Pancreas (tissue), 10 donors: ENCODE measurements at places on chromosomes 12 and 14. TPM values are rescaled to one million over a fixed set of nuclear protein-coding genes. Genes with fewer than 3 reads are reported as not detected.
A peak's percentile ranks its signal among the peaks of the same experiment; 100 is the strongest.

DNA sequence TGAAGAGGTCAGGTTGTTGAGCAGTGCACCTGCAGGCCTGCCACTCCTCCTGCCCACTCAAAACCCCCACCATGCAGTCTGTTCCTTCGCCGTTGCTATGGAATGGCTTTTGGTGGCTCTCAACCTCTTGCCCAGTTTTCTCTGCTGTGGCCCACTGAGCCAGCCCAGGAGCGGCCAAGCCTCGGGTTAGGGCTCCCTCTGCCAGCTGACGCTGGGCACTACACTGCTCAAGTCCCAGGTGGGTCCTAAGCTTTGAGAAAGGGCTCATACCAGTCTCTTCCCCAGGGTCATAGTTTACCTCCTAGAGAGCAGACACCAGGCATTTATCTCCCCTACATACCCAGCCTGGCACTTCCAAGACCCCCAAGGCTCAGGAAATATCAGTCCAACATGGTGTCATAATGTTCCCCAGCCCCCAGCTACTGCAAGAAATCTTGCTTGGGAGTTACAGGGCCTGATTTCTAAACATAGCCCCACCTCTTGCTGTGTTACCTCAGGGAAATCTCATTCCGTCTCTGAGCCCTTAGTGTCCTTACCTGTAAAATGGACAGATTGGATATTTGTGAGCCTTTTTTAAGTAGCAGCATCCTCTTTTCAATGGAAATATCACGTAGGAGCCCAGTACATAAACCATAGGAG lies 59.4 kb downstream of the TSPAN11 start:
- peaks cover 3% of the 10 kb centered on the region for H3K4me1 ChIP-seq
- peak; percentile 74 for DNase-seq
- no peak overlapping the region for H3K4me3 ChIP-seq
- H3K27me3 ChIP-seq: no peaks in the 10 kb centered on the region
- H3K27ac ChIP-seq: no peak overlapping the region
- no peaks in the 10 kb centered on the region for H3K36me3 ChIP-seq

GRCh38 chr14:63875311-63875710 lies 22.5 kb downstream of the SYNE2 start:
- no peak overlapping the region for H3K4me3 ChIP-seq
- DNase-seq: no peak
- peaks cover 14% of the 10 kb centered on the region for H3K4me1 ChIP-seq
- no peaks in the 10 kb centered on the region for H3K36me3 ChIP-seq

Gene NR4A1
- total RNA-seq: 33.7 TPM

DNA sequence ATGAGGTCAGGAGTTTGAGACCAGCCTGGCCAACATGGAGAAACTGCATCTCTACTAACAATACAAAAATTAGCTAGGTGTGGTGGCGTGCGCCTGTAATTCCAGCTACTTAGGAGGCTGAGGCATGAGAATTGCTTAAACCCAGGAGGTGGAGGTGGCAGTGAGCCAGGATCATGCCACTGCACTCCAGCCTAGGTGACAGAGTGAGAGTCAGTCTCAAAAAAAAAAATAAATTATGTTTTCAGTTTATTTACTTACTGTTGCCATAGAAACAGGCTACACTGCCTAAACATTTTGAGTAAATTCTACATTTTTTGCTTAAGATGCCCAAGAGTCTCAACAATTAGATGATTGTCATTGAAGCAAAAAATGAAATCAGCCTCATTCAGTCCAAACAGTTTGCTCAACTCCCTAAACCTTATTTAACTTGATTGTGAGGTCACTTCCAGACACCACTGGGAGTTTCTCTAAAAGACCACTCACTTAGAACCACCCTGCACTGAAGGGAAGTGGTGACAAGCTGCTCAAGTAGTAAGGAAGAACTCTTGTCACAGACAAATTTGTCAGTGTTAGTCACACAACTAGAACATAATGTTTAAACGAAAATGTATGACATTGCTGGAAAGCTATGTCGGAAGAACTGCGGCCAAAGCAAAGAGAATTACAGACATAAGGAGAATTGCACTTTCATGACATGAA lies 9.8 kb upstream of the GNPNAT1 start:
- no peaks in the 10 kb centered on the region for H3K36me3 ChIP-seq
- H3K4me1 ChIP-seq: no peaks in the 10 kb centered on the region
- no peak overlapping the region for H3K27ac ChIP-seq
- H3K4me3 ChIP-seq: no peak overlapping the region
- H3K27me3 ChIP-seq: no peaks in the 10 kb centered on the region

DNA sequence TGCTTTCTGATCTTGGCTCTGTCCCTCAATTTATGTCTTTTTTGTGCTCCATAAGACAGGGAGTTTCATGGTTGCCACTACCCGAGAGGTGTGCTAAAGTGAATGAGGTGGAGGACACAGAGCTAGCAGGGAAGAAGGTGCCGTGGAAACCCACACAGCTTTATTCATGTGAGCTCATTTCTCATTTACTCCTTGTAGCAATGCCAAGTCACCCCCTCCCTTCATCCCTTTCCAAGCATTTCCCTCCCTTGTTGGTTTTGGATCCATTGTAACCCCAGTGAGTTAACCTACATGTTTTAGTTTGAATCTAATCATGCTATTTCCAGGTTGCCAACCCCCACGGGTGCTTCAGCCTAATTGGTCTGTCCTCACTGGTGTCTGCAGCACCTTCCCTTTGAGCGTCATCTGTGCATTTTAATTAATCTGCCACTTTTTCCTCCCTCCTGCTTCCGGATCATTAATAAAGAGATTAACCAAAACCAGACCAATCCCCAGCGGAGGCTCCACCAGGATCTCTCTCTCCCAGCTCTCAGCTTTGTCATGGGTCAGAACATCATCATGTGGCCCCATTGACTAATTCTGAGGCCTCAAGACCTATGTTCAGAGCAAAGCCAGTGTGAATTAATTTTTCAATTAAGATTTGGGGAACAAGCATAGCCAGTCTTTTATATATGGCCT lies 56.2 kb downstream of the NTF3 start:
- no peak for DNase-seq
- no peak overlapping the region for H3K4me3 ChIP-seq

- H3K36me3 ChIP-seq: no peaks in the 10 kb centered on the region
- peaks cover 22% of the 10 kb centered on the region for H3K4me1 ChIP-seq
- no peak overlapping the region for H3K4me3 ChIP-seq
- no peaks in the 10 kb centered on the region for H3K27me3 ChIP-seq
- no peak overlapping the region for H3K27ac ChIP-seq
Measured at GRCh38 chr12:1204581-1205121, 213.6 kb downstream of the ERC1 start.

- H3K27ac ChIP-seq: no peak overlapping the region
- no peaks in the 10 kb centered on the region for H3K27me3 ChIP-seq
- DNase-seq: no peak
- H3K4me3 ChIP-seq: no peak overlapping the region
- H3K36me3 ChIP-seq: no peaks in the 10 kb centered on the region
- no peaks in the 10 kb centered on the region for H3K4me1 ChIP-seq
Measured at GRCh38 chr14:35375558-35376025, 29.0 kb downstream of the NFKBIA start.

- H3K4me3 ChIP-seq: no peak overlapping the region
- no peak overlapping the region for H3K27ac ChIP-seq
- no peaks in the 10 kb centered on the region for H3K4me1 ChIP-seq
- H3K27me3 ChIP-seq: no peaks in the 10 kb centered on the region
- DNase-seq: no peak
Measured at GRCh38 chr12:26697217-26697616, 135.8 kb downstream of the ITPR2 start.

Gene HSP90AA1
- total RNA-seq: 223 TPM

Gene HOXC10
- total RNA-seq: not detected

GRCh38 chr14:97410667-97411620 lies 613.8 kb downstream of the VRK1 start:
- H3K4me3 ChIP-seq: no peak overlapping the region
- H3K36me3 ChIP-seq: no peaks in the 10 kb centered on the region
- DNase-seq: no peak
- H3K27me3 ChIP-seq: peaks cover 11% of the 10 kb centered on the region
- no peaks in the 10 kb centered on the region for H3K4me1 ChIP-seq
- H3K27ac ChIP-seq: no peak overlapping the region

DNA sequence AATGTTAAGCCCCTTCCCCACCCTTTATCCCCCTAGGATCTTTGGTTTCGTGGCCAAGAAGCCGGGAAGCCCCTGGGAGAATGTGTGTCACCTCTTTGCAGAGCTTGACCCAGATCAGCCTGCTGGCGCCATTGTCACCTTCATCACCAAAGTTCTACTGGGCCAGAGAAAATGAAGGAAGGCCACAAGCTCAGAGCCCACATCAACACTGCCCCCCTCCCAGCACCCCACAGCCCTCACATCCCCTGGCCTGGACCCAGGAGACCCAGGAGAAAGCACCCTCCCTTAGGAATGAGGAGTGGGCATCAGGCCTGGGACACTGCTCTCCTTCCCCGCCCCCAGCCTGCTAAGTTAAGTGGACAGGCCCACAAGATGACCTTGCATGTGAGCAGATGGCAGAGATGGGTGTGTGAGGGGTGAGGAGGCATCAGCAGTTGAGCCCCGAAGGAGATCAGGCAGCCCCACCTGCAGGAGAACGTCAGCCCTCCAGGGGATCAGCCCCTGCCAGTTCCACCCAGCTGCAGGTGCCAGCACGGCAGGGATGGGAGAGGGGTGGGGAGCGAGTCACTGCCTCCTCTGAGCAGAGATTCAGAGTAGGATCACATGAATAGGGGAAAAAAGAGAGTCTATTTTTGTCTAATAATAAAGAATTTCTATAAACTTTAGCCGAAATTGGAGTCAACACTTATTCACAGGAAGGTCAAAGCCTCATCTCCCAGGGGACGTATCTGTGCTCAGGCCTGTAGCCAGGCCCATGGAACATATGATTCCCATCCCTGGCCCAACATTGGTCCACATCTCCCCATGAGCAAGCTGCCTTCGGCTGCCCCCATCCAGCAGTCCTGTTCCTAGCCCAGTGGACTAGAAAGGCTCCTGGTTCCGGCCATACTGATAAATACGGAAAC lies 14.1 kb downstream of the TNS2 start:
- peak; percentile 26 for DNase-seq
- H3K4me1 ChIP-seq: peaks cover 22% of the 10 kb centered on the region
- no peaks in the 10 kb centered on the region for H3K27me3 ChIP-seq
- no peaks in the 10 kb centered on the region for H3K36me3 ChIP-seq
- no peak overlapping the region for H3K27ac ChIP-seq

DNA sequence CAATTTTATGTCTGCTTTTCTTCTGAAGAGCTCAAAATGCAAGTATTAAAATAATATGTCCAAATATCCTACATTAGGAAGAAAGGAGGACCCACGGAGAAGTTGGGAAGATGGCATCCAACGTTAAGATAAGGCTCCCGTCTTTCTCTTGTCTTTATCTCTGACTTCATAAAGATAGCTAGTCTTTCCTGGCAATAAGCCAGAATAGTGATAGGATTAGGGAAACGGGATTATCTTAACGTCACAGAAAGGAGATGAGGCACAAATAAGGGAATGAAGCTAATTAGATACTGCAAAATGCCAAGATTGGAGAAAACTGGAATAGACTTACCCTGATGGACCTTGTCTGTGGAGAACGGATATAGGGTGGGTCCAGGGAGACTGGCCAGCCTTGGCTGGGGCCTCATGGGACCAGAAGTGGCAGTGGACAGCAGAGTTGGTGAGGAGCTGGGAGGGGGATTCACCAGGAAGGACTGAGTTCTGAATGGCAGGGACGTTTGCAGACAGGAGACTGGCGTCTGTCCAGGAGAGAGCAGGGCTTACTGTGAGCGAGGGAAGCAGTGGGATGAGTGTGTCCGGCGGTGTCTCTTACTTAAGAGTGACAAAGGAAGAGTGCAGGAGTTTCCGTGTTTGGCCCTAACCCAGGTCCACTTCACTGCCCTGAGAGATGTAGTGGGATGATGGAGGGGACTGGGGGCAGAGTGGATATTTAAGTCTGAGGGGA lies 119.9 kb downstream of the CACNA1C start:
- no peak overlapping the region for H3K4me3 ChIP-seq
- H3K36me3 ChIP-seq: no peaks in the 10 kb centered on the region
- no peak for DNase-seq
- no peak overlapping the region for H3K27ac ChIP-seq
- no peaks in the 10 kb centered on the region for H3K27me3 ChIP-seq

- H3K4me3 ChIP-seq: no peak overlapping the region
- H3K27me3 ChIP-seq: no peaks in the 10 kb centered on the region
- H3K27ac ChIP-seq: no peak overlapping the region
- no peaks in the 10 kb centered on the region for H3K4me1 ChIP-seq
- H3K36me3 ChIP-seq: no peaks in the 10 kb centered on the region
Measured at GRCh38 chr14:74391479-74391878, 34.5 kb downstream of the SYNDIG1L start.

- H3K4me3 ChIP-seq: no peak overlapping the region
- peak overlapping the region; percentile 10 for H3K27ac ChIP-seq
- peak; percentile 71 for DNase-seq
- no peaks in the 10 kb centered on the region for H3K4me1 ChIP-seq
Measured at GRCh38 chr12:124463341-124463921, 104.0 kb downstream of the NCOR2 start.

DNA sequence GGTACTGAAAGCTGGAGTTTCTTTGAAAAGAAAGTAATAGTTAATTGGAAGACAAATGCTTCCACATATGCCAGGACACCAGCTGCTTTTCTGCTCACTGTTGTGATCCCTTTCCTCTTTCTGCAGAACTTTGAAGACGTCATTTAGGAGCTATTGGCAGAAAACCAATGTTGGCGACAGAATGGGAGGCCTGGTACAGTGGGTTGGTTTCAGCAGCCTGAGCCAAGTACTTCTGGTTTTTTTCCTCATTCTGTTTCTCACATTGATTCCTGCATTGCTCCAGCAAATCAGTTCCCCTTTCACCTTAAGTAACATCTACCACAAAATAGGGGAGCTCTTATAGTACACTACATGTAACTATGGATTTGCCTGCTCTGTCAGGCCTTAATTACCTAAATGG lies 96.9 kb downstream of the FIGNL2 start:
- no peak overlapping the region for H3K4me3 ChIP-seq
- H3K27me3 ChIP-seq: no peaks in the 10 kb centered on the region
- H3K27ac ChIP-seq: no peak overlapping the region

DNA sequence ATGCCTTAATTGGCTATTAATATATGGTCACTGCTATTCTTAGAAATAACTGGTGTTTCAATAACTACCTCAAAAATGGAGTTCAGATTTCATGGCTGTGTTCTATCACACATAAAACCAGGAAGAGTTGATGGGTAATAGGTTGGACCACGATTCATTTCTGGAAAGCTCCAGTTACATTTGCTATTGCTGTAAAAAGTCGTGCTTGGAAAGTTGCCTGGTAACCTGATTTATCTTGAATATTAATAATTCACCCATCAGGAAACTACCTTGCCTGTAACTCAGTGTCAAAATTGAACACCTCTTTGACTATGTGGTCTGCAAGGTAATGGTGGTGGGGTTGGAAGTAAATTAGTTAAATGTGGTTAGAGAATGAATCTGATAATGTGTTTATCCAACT lies 104.7 kb upstream of the IFNG-AS1 start:
- H3K4me3 ChIP-seq: no peak overlapping the region
- H3K36me3 ChIP-seq: no peaks in the 10 kb centered on the region
- no peaks in the 10 kb centered on the region for H3K27me3 ChIP-seq
- DNase-seq: no peak
- H3K27ac ChIP-seq: no peak overlapping the region

Gene DYRK2
- 12.2 TPM for total RNA-seq

GRCh38 chr12:95244350-95244749 lies 26.7 kb downstream of the VEZT start:
- H3K4me3 ChIP-seq: no peak overlapping the region
- H3K27ac ChIP-seq: no peak overlapping the region
- no peaks in the 10 kb centered on the region for H3K27me3 ChIP-seq
- DNase-seq: no peak
- no peaks in the 10 kb centered on the region for H3K36me3 ChIP-seq

- peak overlapping the region; percentile 68 for H3K4me3 ChIP-seq
- H3K36me3 ChIP-seq: no peaks in the 10 kb centered on the region
- H3K27me3 ChIP-seq: no peaks in the 10 kb centered on the region
- DNase-seq: peak; percentile 76
Measured at GRCh38 chr12:104457746-104458693, 1.3 kb downstream of the CHST11 start.
